Stimulated activated CD4-positive, alpha-beta T cell treated with anti-CD3 and anti-CD28 coated beads, TNF-alpha, amount 100 ng/mL, for 1 hour (primary cell): ENCODE measurements at places on chromosomes 1 and 21.

- no peak for DNase-seq
Observed at GRCh38 chr1:14613926-14614325, 15.4 kb downstream of the KAZN start.

- DNase-seq, result no peak
Observed at GRCh38 chr1:242006976-242007375, 8.1 kb upstream of the MAP1LC3C start.

DNA sequence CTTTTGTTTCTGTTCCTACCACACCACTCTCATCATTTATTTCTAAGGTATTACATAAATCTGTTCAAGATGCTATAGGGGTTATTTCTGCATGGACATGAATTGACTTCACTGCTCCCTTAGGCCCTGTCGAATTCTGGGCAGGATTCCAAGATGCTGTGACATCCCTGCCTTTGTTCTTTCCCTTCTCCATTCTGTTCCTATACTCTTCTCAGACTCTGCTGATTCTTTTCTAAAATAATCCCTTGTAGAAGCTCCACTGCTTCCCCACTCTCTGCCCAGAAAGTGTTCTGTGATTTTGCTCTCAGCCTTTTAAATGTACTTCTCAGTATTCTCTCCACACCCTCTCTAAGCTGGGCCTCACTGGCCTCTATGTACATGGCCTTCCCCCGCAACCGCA is 99.2 kb downstream of the PHTF1 start:
- DNase-seq, result no peak

DNA sequence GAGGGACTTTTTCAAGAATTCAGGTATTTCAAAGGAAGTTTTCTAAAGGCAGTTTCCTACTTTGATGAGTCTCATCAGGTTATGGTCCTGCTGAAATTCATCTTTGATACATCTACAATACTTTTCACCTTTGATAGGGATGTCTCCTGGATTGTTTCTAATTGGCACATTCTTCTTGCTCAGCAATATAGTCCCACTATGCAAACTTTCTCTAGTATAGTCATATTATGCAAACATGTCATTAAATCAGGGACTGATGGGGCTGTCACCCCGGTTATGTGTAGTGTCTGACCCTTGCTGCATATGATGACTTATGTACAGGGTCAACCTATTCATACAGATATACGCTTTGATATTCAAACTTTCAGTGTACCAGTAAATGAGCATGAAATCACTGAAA is 379 bp upstream of the FCRL1 start:
- no peak for DNase-seq

- no peak for DNase-seq
Observed at GRCh38 chr1:44909901-44910544, 67.0 kb upstream of the PTCH2 start.

DNA sequence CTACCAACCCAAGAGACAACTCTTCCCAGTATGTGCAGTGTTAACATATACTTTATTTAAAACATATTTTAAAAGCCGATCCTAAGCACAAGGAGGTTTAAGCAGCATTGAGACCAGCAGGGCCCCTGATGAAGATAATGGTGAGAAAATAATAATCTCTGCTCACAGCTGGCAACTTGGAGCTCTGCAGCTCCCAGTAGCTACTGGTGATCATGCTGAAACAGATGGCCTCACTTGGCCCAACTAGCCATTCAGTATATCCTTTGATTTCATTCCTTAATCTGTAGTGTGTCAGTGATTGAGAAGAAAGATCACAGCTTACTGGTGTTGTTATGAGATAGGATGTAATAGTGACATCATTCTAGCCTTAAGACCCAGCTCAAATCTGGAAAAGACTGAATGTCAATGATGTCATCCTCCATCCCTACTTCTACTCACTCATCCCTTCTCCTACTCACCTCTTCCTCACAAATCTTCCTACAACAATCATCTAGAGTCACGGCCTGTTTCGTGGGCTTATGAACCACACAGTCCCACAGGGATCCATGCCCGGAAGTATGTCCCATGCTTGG is 817.9 kb downstream of the PLA2G4A start:
- no peak for DNase-seq

- no peak for DNase-seq
Observed at GRCh38 chr1:80367058-80367457, 1360.5 kb upstream of the ADGRL4 start.

GRCh38 chr1:7223334-7224080 is 438.3 kb downstream of the CAMTA1 start:
- DNase-seq, result no peak

DNA sequence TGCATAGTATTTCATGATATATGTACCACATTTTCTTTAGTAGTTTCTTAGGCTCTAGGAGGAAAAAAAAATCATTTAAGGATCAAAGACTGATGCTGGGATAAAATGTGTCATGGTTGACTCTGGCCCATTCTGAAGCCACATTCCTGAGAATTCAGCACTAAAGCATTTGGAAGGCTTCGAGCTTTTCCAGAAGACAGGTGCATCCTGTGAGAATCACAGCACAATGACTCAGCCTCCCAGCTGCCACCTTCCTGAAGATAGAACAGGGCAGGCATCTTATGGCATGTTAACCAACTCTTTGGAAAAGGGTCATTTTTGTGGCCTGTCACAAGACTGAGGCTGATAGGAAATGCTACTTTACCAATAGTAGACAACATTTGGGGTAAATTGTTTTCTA is 359.9 kb downstream of the PCP4 start:
- DNase-seq, result no peak

GRCh38 chr1:81435175-81435574 is 365.6 kb upstream of the ADGRL2 start:
- no peak for DNase-seq

- no peak for DNase-seq
Observed at GRCh38 chr1:22582661-22583635, 19.7 kb downstream of the EPHA8 start.

DNA sequence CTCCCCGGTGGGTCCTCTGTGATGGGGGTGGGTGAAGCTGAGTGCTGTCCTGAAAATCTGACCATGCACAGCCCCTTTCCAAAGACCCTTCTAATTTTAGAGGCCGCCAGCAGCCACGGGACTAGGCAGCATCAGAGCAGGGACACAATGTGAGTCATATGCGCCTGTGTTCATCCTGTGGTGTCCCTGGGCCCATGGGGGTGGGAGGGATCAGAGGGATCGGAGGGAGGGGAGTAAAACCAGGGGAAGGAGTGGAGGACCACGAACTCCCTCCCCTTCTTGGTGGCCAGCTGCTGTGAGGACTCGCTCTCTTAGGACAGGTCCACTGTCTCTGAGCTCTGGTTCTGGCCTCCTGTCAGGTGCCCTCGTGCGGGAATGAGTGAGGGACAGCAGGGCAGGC is 61.5 kb downstream of the ADARB1 start:
- DNase-seq, result no peak

GRCh38 chr1:82258887-82259286 is 458.2 kb downstream of the ADGRL2 start:
- DNase-seq, result no peak

- DNase-seq, result no peak
Observed at GRCh38 chr1:97433094-97433823, 487.6 kb downstream of the DPYD start.

GRCh38 chr1:17439250-17440073 is at the start of gene RCC2:
Gene RCC2, minus strand, starts transcription at chr1:17439677. Its CDS starts 1,163 bp downstream, at chr1:17438514.
- no peak for DNase-seq

DNA sequence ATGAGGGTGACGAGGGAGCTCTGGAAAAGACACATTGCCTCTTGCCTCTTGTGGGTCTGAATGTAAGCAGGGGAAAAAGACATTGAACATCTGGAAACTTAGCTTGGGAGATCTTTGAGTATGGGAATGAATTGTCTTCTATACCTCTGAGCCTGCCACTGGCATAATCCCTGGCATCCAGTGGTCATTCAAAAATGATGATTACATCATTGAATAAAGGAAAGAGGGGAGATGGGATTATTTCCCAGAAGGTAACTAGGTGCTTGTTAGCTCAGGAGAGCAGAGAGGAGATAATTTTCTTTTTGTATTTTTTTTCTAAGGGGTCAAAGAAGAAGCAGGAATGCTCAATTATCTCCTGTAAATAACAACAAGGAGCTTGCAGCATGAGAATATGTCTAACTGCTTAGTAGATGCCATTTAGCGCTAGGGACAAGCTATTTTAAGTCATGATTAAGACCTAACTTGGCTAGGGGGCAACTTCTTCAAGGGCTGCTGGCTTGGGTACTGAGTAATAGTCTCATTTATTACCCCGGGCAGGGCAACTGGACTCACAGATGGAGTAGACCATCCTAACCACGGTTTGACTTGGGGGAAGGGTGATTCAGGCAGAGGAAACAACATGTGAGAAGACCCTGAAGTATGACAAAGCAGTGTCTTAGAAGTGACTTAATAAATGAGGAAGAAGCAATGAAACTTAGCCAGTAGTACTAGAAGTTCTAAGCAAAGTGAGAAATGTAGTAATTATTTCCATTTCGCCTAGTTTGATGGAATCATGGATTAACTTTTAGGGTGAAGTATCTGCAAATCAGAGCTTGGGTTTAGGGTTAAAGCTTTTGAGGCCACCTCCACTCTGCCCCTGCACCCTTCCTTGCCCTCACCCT is 11.0 kb upstream of the XCL2 start:
- no peak for DNase-seq

GRCh38 chr1:209215826-209216225 is 367.7 kb upstream of the CAMK1G start:
- DNase-seq, result no peak

DNA sequence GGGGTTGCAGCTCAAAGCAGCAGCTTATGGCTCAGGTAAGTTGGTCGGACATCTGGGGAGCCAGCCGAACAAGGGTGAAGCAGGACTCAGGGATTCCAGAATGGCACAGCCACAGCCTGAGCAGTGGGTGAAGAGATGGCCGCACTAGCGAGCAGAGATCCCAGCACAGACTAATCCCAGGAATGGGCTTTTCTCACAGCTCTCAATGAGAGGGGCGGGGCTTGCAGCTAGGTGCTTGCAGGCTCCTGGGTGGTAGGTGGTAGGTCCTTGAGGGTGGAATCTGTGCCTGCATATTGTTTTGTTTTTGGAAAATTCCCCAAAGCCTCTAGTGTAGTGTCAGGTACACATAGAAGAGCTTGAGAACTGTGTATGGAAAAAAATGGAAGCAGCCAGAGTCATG is 9.0 kb downstream of the KIAA0040 start:
- no peak for DNase-seq

DNA sequence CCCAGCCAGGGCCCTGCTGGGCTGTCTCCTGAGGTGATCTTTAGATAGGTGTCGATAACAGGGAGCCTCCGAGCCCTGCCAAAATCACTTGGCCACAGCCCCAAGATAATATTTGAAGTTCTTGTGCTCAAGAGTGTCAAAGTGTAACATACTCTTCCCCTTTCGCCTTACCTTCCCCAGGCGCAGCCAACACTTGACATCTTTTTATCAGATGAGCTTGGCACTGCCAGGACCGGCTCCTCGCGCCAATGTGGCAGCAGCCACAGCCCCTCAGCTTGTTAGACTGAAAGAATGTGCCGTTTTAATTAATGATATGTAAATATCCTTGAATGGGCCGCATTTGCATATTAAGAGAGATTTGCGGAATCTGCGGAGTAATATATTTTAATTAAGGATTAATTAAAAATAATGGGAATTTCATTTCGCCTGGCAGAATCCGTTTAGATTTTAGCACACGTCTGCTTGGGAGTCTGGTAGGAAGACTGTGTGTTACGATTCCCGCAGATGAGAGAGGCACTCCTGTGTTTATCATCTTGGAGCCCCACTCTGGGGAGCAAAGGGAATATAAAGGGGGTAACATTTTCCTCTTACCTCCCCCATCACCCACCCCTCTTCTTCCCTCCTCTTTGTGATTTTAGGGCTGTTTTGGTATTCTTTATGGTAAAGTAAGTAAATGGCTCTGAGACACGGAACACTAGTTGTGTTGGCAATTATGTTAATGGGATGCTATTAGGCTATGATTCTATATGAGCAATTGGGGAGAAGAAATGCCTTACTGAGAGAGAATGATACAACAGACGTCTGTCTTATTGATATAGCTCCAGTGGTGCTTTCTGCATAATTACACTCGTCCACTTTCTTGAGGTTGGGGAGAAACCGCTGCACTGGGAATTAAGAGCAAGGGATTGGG is 109.8 kb downstream of the PBX1 start:
- no peak for DNase-seq

- no peak for DNase-seq
Observed at GRCh38 chr1:201636097-201636496, 97.2 kb downstream of the NAV1 start.

GRCh38 chr1:180370188-180370587 is 132.2 kb downstream of the ACBD6 start:
- DNase-seq, result no peak

DNA sequence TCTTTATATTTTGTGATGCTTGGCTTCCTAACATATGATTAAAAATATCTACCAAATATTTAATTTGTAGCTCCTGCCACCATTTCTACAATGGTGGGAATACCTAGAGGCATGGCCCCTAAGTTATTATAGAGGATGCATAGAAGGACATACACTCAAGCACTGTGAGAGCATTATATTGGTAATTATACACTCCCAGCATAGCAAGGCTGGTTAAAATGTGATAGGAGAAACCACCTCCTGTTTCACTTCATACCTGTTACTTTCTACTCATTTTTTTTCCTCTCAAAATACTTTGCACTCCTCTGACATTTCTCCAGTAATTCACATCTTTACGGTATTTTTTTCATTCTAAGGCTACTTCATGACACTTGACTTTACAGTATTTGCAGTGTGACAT is 92.9 kb downstream of the HS2ST1 start:
- no peak for DNase-seq

DNA sequence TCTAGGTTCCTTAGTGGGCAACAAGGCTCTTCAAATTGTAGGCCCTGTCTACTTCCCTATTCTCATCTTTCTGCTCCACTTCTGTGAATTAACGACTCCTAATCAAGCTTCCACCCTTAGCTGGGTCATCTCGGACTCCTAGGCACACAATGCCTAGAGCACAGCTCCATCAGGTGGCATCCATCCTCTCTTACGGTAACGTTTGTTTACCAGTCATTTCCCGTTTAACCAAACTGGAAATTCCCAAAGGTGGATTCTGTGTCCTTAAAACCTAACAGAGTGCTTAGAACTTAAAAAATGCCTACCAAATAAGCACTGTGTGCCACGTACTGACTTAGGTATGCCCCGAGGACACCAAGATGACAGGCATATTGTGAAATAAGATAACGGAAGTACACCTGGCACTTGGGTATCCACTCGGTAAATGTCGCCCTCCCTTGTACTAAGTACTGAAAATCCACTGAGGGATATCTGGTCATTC is 1.5 kb downstream of the PARP1 start:
- no peak for DNase-seq

DNA sequence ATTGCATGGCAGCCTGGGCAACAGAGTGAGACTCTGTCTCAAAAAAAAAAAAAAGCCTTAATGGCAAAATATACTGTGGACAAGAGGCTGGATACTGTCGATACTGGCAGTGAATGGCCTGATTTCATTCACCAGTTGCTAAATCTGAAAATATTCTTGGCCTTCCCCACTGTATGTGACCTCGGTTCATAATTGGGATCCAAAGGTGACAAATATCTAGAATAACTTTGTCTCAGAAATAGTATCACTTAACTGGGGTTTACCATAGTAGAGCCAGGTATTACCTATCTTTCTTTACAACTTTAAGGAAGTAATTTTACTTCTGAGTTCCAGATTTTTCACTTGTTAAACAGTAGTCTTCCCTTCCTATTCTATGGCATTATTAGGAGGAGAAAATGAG is 8.4 kb downstream of the MTF2 start:
- DNase-seq, result no peak

GRCh38 chr1:77834771-77835334 is 53.6 kb upstream of the NEXN start:
- no peak for DNase-seq
